Heart right ventricle (tissue), 16 donors: ENCODE measurements at places on chromosomes 16 and 17. TPM values are rescaled to one million over a fixed set of nuclear protein-coding genes. Genes with fewer than 3 reads are reported as not detected.

The IL34 gene
- polyA plus RNA-seq, result 2.7 TPM

The TLCD3B gene
- not detected for polyA plus RNA-seq

The NUP93 gene
- polyA plus RNA-seq, result 27.2 TPM

The TMEM186 gene
- 7.5 TPM for polyA plus RNA-seq

The TMC7 gene
- 1.9 TPM for polyA plus RNA-seq

The TEDC2 gene
- polyA plus RNA-seq, result 2.3 TPM

The CEP112 gene
- 6.7 TPM for polyA plus RNA-seq

The KRT31 gene
- not detected for polyA plus RNA-seq

The PRSS53 gene
- 0.46 TPM for polyA plus RNA-seq

The ALOX12B gene
- polyA plus RNA-seq, result not detected
